Left renal cortex interstitium (tissue), 4 donors: ENCODE measurements at places on chromosomes 3 and 15. TPM values are rescaled to one million over a fixed set of nuclear protein-coding genes. Genes with fewer than 3 reads are reported as not detected.

Gene COL7A1
- polyA plus RNA-seq: 13.8 TPM

Gene INKA1
- 12.9 TPM for polyA plus RNA-seq

Gene HTR3E
- polyA plus RNA-seq: not detected

Gene EBLN2
- polyA plus RNA-seq: 7.9 TPM

Gene GOLGA8S
- 1.4 TPM for polyA plus RNA-seq

Gene HACD3
- 139 TPM for polyA plus RNA-seq

Gene GOLGA6A
- 0.57 TPM for polyA plus RNA-seq

Gene WDR53
- polyA plus RNA-seq: 19.2 TPM

Gene HEG1
- polyA plus RNA-seq: 30.5 TPM

Gene ADPRH
- 6.9 TPM for polyA plus RNA-seq

Gene IL17RE
- polyA plus RNA-seq: 20.3 TPM

Gene MAP6D1
- 1.3 TPM for polyA plus RNA-seq

Gene FSIP1
- 1.7 TPM for polyA plus RNA-seq

Gene SLC22A14
- polyA plus RNA-seq: 0.99 TPM

Gene HYAL1
- polyA plus RNA-seq: 7.1 TPM

Gene MESP1
- 1.3 TPM for polyA plus RNA-seq

Gene SEMA5B
- 22.3 TPM for polyA plus RNA-seq

Gene CCDC39
- polyA plus RNA-seq: 5.9 TPM

Gene EPHA6
- polyA plus RNA-seq: 1.0 TPM

Gene CACNA1D
- 15.7 TPM for polyA plus RNA-seq

Gene PBRM1
- polyA plus RNA-seq: 57.6 TPM

Gene ARL6IP5
- 74.4 TPM for polyA plus RNA-seq

Gene SLC2A2
- 13.7 TPM for polyA plus RNA-seq

Gene PYGO1
- polyA plus RNA-seq: 16.8 TPM

Gene CAND2
- polyA plus RNA-seq: 9.8 TPM

Gene ABTB1
- polyA plus RNA-seq: 31.2 TPM

Gene GOLGA6C
- polyA plus RNA-seq: not detected

Gene PLCH1
- 10.4 TPM for polyA plus RNA-seq

Gene OR4M2
- polyA plus RNA-seq: not detected
